Stimulated activated effector memory CD8-positive, alpha-beta T cell treated with anti-CD3 and anti-CD28 coated beads, Interleukin-12 subunit alpha, Interleukin-12 subunit beta, amount 100 ng/mL, for 72 hours (primary cell): ENCODE measurements at places on chromosomes 7 and 10.

- no peak for DNase-seq
These were observed 121.2 kb upstream of the NPS start for GRCh38 chr10:127427926-127428325.

- no peak for DNase-seq
These were observed 149.2 kb downstream of the REEP3 start for GRCh38 chr10:63670291-63670898.

DNA sequence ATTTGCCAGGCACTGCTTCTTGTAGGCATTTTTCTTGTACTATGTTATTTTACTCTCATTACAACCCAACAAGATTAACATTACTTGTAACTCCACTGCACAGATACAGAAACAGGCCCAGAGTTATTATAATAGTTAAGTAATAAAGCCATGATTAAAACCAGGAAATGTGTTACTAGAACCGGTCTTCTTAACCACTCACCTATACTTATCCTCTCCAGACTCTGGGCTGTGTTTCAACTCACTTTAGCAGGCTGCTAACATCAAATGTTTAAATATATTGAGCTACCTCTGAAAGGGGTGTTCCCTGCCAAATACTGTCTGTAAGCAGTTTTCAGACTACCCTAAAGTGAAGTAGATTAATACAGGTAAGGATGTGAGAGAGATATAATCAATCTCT is 1227.8 kb downstream of the SORCS3 start:
- DNase-seq: no peak

DNA sequence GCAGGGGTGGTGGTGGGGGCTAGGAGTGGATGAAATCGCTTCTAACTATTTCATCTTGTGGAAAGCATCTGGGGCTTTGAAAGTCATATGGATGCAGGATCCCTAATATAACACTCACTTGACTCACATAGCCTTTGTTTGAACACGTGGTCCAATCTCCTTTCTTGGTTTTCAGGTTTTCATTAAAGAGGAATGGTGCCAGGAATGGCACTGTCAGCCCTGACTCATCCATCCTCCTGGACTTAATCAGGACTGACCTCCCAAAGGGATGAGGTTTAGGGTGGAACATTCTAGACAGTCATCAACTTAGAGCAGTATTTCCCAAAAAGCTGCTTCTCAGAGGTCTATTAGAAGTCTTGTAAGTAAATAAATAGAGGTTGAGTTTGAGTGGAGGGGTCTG is 162.0 kb upstream of the PLXNA4 start:
- DNase-seq: no peak

GRCh38 chr10:121830101-121830500 is 97.7 kb downstream of the ATE1 start:
- no peak for DNase-seq
